ENCODE measurements at places on chromosomes 11 and 22. TPM values are rescaled to one million over a fixed set of nuclear protein-coding genes. Genes with fewer than 3 reads are reported as not detected.

The PYGM gene
- 2.7 TPM for polyA plus RNA-seq

The RNF26 gene
- 28.9 TPM for polyA plus RNA-seq

The RAB3IL1 gene
- 20.2 TPM for polyA plus RNA-seq

The FOLH1 gene
- 20.5 TPM for polyA plus RNA-seq

The PLEKHA7 gene
- 31.8 TPM for polyA plus RNA-seq
